Stimulated activated CD8-positive, alpha-beta memory T cell treated with anti-CD3 and anti-CD28 coated beads, Interleukin-15, amount 100 ng/mL, for 48 hours (primary cell): ENCODE measurements at places on chromosomes 16 and 17.

DNA sequence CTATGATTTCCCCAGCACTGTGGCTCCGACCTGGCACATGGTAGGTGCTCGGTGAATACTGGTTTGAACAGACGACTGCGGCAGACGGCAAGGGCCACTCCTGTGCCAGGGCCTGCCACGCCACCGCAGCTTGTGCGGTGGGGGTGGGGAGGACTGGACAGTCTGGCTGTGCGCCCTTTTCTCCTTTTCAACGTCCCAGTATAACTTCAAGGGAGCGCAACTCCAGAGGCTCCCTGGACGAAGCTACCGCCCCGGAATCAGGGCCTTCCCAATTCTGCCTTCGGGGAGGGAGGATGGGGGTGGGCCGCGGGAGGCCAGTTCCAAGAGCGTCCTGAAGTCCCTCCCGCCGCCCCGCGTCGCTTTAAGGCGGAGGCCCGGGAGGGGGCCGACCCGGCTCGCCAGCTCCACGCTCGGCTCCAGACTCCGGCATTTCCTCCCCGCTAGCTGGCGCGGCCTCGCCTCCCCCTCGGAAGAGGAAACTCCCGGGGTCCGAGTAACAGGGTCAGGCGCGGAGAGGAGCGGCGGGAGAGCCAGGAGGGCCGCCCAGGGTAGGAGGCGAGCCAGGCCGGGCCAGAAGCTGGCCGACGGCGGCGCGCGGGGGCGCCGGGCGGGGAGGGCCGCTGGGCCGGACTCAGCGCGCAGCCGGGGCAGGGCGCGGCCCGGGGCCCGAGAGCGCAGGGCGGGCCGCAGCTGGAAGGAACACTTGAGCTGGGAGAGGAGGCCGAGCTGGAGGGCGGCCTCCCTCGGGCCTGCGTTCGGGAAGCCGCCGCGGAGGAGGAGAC is at the start of gene ITPRIPL2:
TSS of gene ITPRIPL2 (plus strand) at position 388 of the 782 bp plus-strand sequence. CDS start 498 bp downstream, outside the sequence.
- DNase-seq: no peak

- DNase-seq: no peak
These were observed 30.1 kb upstream of the MFSD6L start for GRCh38 chr17:8829036-8829941.

- DNase-seq: peak; percentile 33
These were observed 11.4 kb downstream of the CTNS start for GRCh38 chr17:3647769-3648555.

DNA sequence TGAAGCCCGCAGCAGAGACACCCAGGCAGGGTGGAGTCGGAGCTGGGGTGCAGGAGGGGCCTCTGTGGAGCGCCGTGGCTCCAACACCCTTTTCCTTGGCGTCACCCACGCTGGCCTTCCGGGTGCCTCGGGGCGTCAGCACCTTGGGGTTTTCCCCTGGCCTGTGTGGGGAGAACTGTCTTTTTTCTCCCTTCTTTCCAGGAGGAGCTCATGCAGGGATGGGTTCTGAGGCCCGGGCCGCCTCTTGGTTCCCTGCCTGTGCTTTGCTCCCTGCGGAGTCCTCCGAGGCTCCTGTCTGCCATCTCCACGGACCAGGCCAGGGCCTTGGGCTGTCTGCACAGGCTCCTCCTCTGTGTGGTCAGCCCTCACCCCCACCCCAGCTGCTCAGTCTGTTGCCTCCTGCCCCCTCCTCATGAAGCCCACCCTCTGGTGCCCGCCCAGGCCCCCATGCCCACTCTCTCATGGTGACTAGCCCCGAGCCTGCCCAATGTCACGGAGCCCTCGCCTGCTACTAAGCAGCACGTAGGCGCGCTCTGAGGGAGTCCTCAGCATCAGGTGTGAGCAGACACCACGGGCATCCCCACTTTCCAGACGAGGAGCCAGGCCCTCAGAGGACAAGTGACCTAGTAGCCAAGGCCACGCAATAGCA is 5.0 kb downstream of the KATNB1 start:
- DNase-seq: no peak

DNA sequence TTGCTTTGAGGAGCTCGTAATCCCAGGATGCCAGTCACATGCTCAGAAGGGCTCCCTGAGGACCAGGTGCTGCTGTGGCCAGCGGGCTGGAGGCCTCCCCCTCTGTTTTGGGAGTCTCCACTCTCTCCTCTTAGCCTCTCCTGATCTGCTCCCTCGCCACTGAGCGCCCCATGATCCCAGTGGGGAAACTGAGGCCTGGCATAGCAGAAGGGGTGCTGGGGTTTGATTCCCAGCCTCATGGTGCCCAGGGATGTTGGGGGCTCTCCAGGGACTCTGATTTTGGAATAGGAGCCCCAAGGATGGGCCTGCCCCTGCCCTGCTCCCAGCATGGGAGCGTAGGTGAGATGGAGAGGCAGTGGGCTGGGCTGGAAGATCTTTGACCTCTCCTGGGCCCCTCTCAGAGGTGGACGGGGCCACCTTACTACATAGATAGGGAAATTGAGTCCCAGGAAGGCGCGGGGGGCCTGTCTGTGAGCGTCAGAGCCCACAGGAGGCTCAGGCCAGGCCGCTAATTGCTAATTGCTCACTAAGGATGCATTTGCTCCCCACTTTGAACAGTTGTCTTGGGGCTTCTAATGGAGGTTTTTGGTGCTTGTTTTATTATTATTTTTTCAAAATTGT is 525 bp upstream of the ADCY7 start:
- DNase-seq: no peak

DNA sequence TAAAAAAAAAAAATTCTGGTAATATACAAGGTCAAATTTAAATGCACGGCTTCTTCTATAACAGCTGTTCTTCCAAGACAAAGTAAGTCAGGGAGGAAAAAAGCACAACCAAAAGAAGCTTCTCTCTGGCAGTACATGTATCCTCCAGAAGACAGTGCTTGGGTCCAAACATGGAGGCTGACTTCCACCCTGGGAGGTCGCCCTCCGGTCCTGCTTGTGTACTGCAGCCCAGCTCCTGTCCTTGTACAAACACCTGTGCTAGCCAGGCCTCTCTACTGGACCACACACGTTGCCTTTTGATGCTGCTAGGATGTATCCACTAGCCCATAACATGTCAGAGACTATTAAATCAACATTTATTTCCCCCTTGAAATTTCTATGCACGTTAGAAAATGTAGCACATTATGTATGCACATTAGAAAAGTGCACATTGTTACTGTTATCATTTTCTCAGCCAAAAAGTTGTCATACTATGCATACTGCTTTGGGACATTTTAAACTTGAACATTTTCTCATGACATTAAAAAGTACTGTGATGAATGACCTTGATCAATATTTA is 21.9 kb downstream of the TEKT3 start:
- DNase-seq: no peak

DNA sequence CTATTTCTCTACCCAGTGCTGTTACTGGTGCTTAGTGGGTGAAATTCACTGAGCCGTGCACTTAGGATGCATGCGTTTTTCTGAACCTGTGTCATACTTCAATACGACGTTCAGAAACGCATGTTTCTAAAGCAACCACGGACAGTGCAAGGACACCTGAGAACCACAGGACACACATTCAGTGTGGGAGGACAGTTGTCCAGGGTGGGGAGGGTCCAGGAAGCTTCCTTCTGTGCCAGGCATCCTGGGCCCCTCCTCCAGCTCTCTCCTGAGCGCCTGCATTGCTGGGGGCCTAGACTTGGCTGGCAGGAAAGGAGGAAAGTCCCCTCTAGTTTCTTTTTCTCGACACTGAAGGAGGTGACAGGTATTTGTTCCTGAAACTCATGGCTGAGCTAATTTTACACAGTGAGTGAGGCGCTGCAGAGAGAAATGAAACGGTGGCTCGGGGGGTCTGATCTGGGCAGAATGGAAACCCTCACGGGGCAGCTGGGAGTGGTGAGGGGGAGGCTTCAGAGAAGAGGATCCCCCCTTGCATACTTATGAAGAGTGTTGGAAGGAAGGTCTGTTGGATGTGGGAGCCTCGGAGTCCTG is 89.9 kb downstream of the IRF8 start:
- DNase-seq: peak; percentile 36

GRCh38 chr17:55334285-55334684 is 69.5 kb downstream of the HLF start:
- DNase-seq: no peak

DNA sequence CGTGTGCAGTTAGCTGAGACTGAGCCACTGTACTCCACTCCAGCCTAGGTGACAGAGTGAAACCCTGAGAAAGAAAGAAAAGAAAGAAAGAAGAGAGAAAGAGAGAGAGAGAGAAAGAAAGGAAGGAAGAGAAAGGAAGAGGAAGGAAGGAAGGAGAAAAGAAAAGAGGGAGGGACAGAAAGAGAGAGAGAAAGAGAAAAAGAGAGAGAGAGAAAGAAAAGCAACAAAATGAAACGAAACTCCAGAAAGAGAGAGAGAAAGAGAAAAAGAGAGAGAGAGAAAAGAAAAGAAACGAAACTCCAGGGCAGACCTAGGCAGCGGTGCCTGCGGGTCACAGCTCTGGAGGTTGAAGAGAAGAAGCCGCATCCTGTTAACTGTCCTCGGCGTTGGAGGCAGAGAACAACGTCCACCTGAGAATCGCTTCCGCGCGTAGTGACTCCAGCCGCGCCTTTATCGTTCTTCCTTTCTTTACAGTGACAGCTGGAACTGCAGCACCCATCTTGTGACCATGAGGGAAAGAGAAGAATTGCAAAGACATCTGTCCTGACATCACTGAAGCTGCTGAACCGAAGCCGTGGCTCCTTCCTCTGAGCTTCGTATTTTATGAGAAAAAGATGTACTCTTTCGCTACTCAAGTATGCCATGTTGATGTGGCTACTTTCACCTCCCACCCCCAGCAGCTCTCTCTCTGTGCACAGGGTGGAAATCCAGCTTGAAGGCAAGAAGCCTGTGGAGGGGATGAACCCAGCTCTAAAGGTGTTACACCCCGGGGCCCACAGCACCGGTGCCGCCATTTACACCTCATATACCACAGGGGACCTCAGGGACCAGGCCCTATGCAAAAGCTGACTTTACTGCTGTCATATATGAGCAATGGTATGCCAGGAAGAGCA is 56.9 kb upstream of the DOC2B start:
- DNase-seq: no peak

DNA sequence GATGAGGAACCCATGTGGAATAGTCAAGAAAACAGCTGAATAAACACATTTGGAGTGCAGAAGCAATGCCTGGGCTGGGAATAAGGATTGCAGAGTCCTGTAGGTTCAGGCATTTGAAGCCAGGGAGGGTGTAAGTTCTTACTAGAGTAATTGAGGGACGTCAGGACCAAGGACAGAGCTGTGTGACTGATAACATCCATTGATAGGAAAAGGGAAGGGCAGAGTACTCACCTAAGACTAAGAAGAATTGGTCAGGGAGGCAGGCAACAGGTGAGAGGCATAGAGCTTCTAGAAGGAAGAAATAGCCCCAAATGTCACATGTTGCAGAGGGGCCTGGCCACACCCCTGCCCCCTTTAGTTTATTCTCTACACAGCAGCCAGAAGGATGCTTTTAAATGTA is 79.8 kb upstream of the TMEM132E start:
- no peak for DNase-seq

DNA sequence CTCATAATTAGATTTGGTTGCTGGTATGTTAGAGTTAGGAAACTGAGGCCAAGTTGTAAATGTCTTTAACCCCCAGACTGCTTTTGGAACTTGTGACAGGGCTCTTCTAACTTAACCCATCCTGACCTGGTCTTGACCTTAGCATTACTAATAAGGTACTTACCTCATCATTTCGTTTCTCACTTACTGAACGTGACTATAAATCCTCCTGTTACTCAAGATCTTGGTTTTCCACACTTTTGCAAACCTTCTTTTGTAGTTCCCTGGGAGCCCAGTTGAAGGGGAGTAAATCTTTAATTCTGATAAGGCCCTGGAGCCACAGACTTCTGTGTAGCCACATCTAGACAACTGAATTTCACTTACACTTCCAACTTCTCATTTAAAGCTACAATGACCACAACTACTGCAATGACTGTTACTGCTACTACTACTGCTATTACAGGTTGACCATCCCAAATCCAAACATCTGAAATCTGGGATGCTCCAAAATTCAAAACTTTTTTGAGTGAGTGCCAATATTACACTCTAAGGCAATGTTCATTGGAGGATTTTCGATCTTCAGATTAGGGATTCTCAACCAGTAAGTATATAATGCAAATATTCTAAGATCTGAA is 248.8 kb upstream of the TBX2 start:
- DNase-seq: no peak

DNA sequence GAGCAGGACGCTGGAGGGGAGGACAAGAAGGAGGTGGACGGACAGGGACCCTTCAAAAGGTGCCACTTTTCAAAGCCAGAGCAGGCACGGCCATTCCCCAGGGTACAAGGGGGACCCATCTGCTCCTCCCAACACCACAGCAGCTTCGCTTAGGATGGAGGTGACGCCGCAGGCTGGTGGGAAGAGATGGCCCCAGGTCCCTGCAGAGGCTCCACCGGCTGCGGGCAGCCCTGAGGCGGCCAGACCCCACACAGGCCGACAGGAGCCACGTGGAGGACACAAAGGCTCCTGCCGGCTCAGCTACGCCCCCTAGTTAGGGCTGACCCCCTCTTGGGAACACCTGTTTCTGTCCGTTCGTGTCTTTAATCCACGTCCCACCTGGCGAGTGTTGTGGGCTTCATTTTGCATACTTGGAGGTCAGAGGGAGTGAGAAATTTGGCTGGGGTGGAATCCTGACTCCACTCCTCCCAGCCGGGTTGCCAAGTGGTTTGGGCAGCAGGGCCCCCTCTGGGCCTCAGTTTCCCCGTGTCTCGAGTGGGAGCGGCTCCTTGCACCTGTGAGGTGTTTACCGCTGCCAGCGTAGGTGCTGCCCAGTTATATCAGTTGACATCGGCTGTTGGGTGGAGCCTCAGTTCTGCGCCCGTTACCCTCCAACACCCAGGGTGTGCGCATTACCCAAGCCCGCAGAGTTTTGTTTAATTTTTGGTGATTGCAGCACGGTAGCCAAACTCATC is 5.8 kb upstream of the FN3KRP start:
- DNase-seq: no peak

GRCh38 chr16:68281368-68282063 is 17.2 kb downstream of the SLC7A6 start:
- no peak for DNase-seq

GRCh38 chr17:792277-792676 is 10.1 kb downstream of the MRM3 start:
- DNase-seq: no peak

DNA sequence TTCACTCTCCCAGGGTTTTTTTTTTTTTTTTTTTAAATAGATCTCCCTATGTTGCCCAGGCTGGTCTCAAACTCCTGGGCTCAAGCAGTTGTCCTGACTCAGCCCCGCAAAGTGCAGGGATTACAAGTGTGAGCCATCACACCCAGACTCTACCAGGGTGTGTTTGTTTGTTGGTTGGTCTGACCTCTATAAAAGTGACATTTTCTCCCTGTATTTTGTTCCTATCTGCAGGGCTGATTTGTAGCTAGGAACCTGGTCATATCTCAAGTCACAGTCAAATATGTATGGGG is 46.3 kb upstream of the B4GALNT2 start:
- DNase-seq: no peak
